ENCODE measurements at places on chromosomes 13 and 19. TPM values are rescaled to one million over a fixed set of nuclear protein-coding genes. Genes with fewer than 3 reads are reported as not detected.

DNA sequence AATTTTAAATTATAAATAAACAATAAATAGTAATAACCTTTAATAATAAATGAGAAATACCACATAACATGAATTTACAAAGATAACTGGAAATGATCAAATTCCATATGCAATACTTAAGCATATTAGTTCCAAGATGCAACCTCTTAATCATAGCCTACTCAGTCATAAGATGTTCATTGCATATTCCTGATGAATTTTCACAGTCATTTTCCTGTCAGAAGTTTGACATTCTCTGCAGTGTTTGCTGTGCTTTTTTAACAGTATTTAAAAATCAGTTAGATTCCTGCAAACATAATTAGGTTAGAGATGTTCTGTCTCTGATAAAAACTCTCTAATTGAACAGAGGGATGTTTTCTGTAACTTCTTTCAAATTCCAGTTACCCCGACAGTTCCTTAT is 28.6 kb upstream of the HTR2A start:
- no peak for DNase-seq

GRCh38 chr13:50757008-50757407 is 86.5 kb downstream of the DLEU7 start:
- no peak for DNase-seq

- no peak for DNase-seq
Measured at GRCh38 chr13:64847767-64848166, 2382.4 kb downstream of the PCDH9 start.

BEST2 gene
- total RNA-seq, result not detected
